Caco-2 (cell line): ENCODE measurements at places on chromosomes 2 and 18.

GRCh38 chr2:46812361-46813019 is 103.1 kb downstream of the MCFD2 start:
- no peak for DNase-seq

- no peak for DNase-seq
These were observed 511.3 kb upstream of the FAM98A start for GRCh38 chr2:34110392-34110791.

GRCh38 chr2:68108120-68108519 is 45.3 kb upstream of the C1D start:
- DNase-seq, result no peak

DNA sequence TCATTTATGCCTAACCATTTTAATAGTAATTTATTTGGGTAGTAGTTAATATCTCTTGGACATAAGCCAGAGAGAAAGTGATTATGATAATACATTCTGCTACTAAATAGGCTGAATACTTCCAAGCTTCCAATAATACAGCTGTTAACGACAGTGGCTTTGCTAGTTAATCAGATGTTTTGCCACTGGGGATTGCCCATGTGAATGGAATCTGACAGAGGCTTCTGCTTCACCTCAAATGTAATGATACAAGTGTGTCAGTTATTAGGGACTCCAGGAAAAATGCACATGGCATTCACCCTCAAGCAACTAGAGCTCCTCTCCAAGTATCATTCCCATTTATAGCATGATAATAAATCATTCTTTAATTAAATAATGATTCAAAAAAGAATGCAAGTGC is 185.0 kb upstream of the TMEFF2 start:
- no peak for DNase-seq

DNA sequence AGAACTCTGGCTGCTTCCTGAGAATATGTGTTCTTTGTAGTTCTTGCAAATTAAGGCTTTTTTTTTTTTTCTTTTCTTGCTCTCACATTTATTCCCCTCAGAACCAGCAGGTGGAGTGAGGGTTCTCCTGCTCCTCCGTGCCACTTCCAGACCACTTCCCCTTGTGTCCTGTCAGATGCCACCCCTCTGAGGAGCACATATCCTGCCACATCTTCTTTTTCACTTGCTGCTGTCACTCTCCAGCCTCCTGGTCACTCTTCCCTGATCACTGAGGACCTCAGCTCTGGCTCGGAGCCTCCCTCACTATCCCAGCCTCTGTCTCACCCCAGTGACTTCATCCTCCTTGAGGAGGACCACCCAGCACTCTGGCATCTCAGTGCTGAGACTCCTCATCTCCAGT is 100.5 kb downstream of the TACR1 start:
- DNase-seq, result no peak

DNA sequence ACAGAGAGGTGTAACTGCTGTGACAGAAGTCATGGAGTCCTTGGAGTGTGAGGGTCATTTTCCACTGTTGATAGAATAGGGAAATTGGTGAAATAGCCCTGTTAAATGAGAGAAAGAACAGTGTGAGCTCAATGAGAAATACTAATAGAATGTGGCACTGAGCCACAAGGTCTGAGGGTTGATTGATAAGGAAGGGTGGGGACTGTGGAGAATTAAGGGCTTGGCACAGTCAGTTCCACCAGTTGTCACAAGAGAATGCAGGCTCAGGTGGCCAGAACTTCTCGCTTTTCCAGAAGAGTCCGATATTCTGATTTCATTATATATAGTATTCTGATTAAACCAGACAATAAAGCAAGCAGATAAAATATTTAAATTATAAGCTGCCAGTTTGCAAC is 9.1 kb upstream of the IL1RN start:
- no peak for DNase-seq

DNA sequence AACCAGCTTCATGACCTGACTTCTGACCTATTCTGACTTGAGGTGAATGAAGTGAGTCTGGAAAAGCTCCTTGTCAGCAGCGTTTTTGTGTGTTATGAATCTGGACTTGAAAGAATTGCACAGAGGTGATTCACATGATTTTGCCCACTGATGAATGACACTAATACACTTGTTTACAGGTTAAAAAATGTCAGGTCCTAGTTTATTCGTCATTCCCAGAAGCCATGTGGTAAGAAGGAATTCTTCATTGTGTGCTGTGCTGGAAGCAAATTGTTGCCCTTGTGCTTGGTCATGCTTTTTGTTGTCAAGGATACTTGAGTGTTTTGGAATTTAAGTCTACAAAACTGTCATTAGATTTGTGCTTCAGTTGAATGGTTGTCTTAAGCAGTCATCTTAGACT is 15.5 kb downstream of the SEC11C start:
- DNase-seq, result no peak

DNA sequence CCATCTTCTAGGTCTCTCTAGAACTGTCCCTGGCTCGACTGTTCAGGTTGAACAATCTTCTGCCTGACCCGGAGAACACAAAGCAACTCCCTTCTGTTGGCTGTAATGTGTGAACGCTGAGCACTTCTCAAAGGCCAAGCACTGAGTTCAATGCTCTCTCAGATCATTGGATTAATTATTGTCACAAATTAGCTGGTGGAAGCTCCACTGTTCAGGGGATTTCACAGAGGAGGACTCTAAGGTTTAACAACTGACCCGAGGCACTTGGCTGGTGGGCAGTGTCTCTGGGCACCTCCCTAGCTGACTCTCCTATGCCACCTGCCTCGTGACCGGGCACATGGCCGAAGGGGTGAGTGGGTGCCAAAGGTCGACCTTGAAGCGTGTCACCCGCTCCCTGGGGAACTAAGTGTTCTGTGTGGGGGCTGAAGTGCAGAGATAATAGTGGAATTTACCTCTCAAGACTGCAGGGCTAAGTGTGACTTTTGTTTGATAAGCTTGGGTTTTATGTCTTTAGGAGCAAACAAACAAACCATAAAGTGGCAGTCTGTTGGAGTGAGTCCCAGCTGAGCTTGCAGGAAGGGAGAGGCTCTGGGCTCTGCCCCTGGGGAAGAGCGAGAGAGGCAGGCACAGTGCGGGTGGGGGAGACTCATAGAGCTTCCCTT is 64.8 kb downstream of the BCL2L11 start:
- peak; percentile 87 for DNase-seq
